CD4-positive, alpha-beta T cell treated with Interleukin-2 at 100 ng/mL for 4 hours (primary cell): ENCODE measurements at places on chromosomes 12 and 14.

DNA sequence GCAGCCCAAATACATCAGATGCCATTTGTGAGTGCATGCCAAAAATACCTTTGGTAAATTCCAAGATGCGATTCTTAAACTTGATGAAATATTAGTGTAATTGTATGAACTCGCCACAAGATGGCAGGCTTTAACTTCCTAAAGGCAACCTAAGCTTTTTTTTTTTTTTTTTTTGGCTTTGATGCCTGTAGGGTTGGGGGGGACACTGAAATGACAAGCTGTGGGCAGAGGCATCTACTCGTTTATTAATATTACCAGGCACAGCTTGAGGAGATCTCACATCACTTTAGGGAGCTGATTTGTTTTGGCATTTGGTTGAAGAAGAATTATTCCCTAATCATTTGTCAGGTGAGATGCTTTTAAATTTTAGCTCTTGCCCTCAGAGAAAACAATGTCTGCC lies 126.7 kb upstream of the CCDC196 start:
- DNase-seq: peak; percentile 47

DNA sequence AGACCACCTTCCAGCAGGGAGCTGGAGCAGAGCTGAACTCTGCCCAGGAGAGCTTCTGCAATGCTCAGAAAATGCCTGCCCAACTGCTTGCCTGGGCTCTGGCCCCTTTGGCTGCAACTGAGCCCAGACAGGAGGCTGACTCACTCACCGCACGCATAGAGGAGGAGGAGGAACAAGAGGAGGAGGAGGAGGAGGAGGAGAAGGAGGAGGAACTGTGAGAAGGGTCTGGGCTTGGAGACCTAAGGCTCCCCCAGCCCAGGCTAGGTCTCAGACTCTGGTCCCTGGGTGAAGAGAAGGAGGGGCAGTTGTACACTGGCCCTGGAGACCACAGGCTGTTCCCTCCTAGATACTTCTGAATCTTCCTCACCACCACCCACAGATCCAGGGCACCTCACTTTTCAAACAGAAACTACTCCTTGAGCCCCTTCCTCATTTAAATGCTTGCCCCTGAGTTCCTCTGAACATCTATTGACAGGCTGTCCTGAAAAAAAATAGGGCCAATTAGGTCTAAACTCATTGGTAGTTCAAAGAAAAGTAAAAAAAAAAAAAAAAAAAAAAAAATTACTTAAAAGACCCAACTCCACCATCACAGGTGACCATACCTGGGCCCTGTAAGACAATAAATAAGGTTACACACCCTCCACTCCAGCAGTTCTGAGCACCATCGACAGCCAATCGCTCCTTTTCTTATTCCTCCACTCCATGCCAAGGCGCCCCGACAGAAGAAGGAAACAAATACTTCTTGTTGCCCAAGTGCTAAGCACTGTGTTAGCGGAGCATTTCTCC lies 674 bp downstream of the VDR start:
- DNase-seq: peak; percentile 67

DNA sequence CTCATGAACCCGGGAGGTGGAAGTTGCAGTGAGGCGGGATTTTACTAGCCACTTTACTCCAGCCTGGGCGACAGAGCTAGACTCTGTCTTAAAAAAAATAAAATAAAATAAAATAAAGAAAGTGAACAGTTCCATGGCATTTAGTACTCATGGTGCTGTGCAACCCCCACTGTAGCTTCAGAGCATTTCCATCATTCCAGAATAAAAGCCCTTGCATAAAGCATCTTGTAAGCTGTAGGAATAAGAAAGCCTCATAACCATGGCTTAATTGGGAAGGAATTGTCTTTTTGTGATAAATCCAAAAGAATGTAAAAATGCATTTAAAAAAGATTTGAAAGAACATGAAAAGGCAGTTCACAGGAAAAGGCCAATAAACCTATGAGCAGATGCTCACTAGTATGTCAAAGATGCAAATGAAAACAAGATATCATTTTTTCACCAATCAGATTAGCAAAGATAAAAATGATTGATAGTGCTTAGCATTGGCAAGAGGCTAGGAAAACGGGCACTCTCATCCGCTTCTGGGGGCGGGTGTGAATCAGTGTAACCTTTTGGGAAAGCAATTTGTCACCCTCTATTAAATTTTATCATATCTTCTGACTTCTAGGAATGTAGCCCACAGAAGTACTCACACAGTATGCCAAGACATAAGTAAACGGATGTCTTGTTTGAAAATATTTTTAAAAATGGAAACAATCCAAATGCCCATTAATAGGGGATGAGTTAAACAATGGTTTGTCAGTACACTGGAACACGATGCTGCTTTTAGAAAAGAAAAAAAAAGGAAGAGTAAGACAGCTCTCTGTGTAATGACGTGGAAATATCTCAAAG lies 46.6 kb downstream of the CFAP251 start:
- no peak for DNase-seq

DNA sequence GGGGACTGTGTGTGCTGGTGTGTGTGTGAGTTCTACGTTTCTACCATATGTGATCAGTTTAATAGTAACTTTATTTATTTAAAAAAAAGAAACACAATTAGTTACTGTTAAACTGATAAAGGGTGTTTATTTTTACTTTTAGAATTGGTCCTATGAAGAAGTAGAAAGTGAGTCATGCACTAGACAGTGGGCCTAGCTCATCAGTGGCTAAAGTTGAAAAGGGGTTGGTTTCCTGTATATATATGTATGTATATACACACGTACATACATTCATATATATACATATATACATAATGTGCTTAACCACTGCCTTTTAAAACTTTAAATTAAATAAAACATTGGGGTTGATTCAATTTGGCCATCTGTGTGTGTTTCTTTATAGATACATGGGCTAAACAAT lies 68.8 kb upstream of the TMEM263 start:
- no peak for DNase-seq

- DNase-seq: no peak
Observed at GRCh38 chr14:35114036-35114435, 7.8 kb downstream of the PPP2R3C start.

- no peak for DNase-seq
Observed at GRCh38 chr12:30696103-30696408, 387 bp upstream of the IPO8 start.

DNA sequence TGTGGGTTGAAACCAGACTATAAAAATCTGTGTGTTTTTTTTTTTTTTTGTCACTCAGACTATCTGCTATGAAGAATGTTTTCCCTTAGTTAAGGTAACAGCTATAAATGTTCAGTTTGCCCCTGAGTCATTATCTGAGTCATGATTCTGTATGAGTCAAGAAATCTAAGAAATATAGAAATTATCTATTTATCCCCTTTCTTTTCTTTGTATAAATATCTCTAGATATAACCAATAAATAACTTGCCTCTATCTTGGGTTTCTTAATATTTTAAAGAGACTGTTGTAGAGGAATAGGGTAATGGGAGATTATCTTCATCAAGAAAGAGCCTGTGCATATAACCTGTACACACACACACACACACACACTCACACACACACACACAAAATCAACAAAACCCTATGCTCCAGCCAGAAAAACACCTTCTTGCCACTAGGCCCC lies 161.7 kb upstream of the EEA1 start:
- no peak for DNase-seq

GRCh38 chr12:14260011-14260993 lies 105.2 kb upstream of the ATF7IP start:
- no peak for DNase-seq

- DNase-seq: no peak
Observed at GRCh38 chr12:88299567-88300101, 157.5 kb downstream of the TMTC3 start.

DNA sequence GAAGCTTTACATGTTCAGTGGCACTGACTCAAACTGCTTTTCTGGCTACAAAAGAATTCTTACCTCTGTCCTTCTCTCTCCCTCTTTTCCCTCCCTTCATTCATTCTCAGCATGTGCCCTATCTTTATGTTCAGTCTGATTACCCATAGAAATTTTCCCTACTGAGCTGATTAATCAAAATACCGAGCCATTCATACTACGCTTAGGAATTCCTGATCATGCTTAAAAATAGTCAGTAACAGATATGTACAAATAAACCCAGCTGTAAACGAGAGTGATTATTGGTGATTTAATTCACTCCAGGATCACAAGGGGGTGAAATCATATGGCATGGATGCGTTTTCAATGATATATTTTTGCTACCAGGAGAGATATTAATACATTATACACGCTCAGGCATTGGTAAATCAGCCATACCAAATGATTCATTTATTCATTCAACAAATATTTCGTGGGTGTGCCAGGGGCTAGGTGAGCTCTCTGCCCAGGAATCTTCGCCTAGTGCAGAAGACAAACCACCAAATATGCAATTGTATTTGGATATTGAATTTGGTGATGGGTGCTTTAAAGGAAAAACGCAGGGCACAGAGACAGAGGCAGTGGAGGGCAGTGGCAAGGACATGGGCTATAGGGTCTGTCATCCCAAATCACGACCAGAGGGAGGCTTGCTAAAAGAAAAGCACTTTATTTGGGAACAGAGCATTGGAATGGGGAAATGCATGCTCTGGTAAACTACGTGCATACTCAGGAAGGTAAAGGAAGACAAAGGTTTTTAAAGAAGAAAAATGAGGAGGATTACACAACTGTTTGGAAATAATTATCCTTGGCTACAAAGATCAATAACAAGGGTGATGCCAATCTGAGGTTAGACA lies 13.9 kb upstream of the VRK1 start:
- DNase-seq: no peak

DNA sequence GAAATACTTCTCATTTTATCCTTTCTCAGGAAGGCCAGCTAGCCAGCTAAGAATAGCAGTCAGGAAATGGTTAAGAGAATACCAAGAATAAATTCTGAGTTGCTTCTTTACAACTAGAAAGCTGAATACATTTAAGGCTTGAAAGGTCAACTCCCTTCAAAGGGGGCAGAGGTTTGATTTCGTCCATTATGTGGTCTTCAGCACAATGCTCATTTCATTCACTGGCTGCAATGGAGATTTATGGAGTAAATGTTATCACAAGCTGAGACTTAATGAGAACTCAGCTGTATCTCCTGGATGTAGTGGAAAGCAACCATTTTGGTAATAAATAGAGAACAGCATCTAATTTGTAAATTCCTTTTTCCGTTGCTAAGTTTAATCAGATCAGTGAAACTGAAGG lies 265.0 kb upstream of the FKBP4 start:
- no peak for DNase-seq
